ENCODE measurements at places on chromosomes 4 and X.

GRCh38 chr4:112069110-112069509 lies 76.1 kb upstream of the FAM241A start:
- no peak for DNase-seq

- DNase-seq, result no peak
Measured at GRCh38 chr4:52606726-52607125, 52.4 kb downstream of the USP46 start.

- no peak for DNase-seq
Measured at GRCh38 chr4:73527196-73527595, 45.7 kb downstream of the AFM start.

- DNase-seq, result no peak
Measured at GRCh38 chr4:180640193-180640592, 1603.0 kb upstream of the TENM3 start.

GRCh38 chr4:30950737-30951136 lies 230.6 kb downstream of the PCDH7 start:
- no peak for DNase-seq

GRCh38 chr4:104967034-104967401 lies 179.7 kb upstream of the TET2 start:
- DNase-seq, result no peak

GRCh38 chr4:118723369-118723768 lies 38.2 kb downstream of the METTL14 start:
- DNase-seq, result no peak

GRCh38 chr4:83189631-83190136 lies 75.2 kb upstream of the PLAC8 start:
- DNase-seq, result no peak

DNA sequence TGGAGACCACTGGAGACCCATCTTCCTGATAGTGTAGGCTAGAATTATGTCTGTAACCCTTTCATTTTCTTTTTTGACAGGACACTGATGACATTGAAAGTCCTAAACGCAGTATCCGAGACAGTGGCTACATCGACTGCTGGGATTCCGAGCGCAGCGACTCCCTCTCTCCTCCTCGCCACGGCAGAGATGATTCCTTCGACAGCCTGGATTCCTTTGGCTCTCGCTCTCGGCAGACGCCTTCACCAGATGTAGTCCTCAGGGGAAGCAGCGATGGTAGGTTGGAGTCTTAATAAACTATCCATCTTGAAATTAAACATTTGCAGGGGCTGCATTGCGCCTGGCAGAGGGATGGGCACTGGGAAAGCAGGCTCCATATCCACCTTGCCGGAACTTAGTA lies 75.4 kb downstream of the LIMCH1 start:
- no peak for DNase-seq

DNA sequence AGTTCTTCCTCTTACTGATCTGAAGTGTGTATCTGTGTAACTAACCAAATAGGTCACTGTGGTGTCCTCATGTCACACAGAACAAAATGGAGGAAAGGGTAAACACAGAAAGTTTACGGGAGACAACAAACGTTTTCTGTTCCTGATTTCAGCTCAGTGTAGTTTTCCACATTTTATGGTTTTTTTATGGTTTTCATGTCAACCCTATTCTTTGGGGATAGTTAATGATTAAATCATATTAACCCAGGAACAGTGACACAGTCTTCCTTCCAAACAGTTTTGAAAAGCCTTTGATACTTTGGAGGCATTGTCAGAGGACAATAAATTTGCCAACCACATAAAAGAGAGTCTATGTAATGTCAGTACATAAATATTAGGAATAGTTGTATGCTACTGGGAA lies 4.2 kb downstream of the LNX1 start:
- no peak for DNase-seq

- no peak for DNase-seq
Measured at GRCh38 chr4:95985051-95985450, 145.2 kb downstream of the PDHA2 start.

- DNase-seq, result no peak
Measured at GRCh38 chrX:134753718-134754008, 95.4 kb upstream of the PLAC1 start.

All from progenitor cell of endocrine pancreas (in vitro differentiated cells).